Fibroblast of skin of right quadriceps (primary cell): ENCODE measurements at places on chromosomes 11 and 22.
A peak's percentile ranks its signal among the peaks of the same experiment; 100 is the strongest.

DNA sequence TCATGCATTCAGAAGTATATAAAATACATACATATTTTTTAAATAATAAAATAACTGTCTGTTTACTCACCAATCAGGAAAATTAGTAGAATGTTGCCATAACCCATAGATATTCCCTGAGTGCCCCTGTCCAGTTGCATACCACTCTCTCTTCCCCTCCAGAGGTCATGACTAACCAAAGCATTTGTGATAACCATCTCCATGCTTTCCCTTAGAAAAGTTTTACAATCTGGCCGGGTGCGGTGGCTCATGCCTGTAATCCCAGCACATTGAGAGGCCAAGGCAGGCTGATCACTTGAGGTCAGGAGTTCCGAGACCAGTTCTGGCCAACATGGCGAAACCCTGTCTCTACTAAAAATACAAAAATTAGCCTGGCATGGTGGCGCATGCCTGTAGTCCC, 33.2 kb upstream of the LDHA start:
- DNase-seq = no peak

DNA sequence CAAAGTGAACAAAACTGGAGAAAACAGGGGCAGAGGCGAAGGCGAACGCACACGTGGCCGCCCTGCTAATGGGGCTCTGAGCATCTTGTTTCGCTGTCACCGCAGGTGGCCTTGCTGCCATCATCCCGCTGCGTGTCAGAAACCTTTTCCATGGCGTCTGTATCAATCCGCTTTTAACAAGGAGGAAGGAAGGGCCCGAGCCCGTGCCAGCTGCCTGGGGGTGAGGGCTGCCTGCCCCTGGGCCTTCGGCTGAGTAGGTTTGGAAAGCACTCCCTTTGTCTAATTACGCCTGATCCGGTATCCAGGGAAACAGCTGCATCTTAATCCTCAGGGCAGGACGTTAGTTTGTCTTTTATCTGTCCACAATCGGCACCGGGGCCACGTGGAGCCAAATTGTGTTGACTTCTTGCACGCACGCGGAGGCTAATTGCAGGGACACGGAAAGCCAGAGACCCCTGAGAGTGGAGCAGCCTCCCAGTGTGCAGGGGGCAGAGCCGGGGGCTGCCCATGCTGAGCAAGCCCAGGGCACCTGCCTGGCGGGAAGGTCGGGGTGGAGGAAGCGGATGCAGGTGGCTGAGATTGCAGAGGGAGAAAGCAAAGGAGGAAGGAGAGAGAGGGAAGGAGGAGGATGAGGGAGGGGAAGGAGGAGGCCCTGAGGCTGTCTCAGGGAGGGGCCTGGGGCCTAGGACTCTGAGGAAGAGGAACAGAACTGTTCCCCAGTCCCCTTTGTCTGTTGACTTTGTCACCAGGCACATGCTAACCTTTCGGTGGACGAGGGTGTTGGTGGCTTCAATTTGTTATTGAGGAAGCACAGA, 19.2 kb upstream of the TH start:
- DNase-seq = no peak

GRCh38 chr11:4887591-4887990, 5.9 kb downstream of the OR51T1 start:
- DNase-seq = peak; percentile 2

DNA sequence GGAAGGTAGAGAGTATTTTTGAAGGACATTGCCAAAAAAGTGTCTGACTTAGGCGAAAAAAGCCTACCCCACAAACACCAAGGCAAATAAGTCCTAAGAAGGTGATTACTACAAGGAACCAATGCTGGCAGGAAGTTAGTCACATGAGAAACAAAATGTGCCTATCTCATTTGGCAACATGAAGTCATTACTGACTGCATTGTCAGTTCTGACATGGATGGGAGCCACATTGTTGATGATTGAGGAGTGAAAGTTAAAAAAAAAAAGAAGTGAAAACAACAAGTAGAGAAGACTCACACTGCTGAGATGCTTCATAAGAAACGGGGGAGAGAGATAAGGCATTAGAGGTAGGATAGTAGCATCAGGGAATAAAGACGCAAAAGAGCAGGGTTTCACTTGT, 141.5 kb upstream of the FAT3 start:
- DNase-seq = no peak

- DNase-seq = no peak
Observed at GRCh38 chr11:119149018-119149785, at the start of gene ABCG4. ABCG4 (plus strand) TSS chr11:119149052; CDS start chr11:119149966, 914 bp downstream.

DNA sequence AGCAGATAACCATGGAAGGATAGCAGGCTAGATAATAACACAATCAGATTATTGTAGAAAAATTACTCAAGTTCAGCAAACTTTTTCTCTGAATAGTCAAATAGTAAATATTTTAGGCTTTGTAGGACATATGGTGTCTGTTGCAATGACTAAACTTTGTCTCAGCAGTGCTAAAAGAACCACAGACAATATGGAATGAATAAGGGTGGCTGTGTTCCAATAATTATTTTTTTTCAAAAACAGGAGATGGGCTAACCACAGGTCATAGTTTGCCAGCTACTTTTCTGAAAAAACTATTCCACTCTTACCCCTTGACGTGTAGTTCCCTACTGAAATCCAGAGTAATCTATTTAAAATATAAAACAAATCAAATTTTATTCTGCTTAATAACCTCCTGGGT, 153.9 kb upstream of the LRRC4C start:
- DNase-seq = peak; percentile 78

DNA sequence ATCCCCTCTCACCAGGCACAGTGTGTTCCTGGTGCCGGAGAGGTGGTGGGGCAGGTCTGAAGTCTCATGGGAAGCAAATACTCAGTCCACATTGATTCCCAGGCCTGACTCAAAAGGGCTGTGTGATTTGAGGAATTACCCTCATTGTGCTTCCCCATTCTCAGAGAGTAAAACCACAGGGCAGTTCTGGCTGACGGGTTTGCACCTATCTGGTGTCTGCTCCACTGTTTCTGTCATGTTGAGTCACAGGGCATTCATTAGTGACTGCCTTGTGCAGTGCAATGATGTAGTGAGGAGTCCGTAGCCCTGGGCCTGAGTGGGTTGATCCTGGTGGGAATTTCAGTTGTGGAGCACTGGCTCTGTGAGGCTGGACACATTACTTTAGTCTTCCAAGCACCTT, 85.2 kb upstream of the ARHGAP20 start:
- DNase-seq = no peak

GRCh38 chr11:11444027-11444803, 91.2 kb upstream of the CSNK2A3 start:
- peak; percentile 43 for DNase-seq

GRCh38 chr11:38130976-38131375, 1532.9 kb upstream of the RAG2 start:
- DNase-seq = no peak

DNA sequence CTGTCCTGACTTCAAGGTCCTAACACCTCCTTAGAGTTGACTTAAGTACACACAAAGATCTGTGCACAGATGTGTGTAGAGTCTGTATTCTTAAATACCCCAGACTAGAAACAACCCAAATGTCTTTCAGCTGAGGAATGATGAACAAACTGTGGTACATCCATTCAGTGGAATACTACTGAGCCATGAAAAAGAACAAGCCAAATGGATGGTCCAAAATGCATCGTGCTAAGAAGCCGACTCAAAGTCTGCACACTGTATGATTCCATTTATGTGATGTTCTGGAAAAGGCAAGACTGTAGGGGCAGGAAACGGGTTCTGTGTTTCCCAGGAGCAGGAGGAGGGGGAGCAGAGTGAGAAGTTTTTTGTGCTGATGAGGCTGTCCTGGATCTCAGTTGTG, 56.7 kb upstream of the LINC01488 start:
- no peak for DNase-seq

GRCh38 chr11:12915093-12915492, 94.0 kb upstream of the RASSF10 start:
- no peak for DNase-seq

GRCh38 chr11:38384568-38384967, 1786.5 kb upstream of the RAG2 start:
- DNase-seq = peak; percentile 34

- no peak for DNase-seq
Observed at GRCh38 chr11:118076754-118077281, at the start of gene TMPRSS4. TMPRSS4 (plus strand) TSS chr11:118077078; CDS start chr11:118077303, 225 bp downstream.

DNA sequence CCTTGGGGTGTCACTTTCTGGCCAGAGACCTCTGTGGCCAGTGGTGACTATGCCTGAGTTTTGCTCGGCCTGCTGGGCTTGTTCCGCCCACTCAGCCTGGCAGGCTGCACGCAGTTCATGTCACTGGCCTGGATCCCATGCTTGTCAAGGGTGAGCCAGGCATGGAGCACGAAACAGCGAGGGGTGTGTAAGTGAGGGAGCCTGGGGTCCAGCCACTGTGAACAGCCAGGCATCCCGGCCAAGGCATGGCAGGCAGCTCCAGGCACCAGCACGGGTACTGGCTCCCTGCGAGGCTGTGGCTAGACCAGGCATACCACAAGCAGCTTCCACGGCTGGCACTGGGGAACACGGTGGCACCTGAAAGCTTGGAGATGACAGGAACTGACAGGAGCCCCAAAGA, 214.3 kb downstream of the LRRC4C start:
- no peak for DNase-seq

- peak; percentile 24 for DNase-seq
Observed at GRCh38 chr11:72483412-72484186, 49.3 kb upstream of the CLPB start.

DNA sequence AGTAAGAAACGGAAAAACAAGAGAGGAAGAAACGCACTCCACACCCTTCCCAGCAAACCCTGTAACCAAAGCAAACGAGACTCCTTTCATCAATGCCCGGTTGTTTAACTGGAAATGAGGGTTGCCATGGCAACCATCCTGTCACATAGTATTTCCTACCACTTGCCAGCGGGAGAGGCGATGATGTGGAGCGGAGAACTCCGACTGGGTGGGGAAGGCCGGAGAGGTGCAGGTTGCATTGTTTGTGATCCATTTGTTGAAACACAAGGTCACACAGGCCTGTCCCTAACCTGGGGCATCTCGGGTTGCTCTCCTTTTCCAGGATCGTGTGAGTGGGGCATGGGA, 609.9 kb downstream of the BUD13 start:
- no peak for DNase-seq

DNA sequence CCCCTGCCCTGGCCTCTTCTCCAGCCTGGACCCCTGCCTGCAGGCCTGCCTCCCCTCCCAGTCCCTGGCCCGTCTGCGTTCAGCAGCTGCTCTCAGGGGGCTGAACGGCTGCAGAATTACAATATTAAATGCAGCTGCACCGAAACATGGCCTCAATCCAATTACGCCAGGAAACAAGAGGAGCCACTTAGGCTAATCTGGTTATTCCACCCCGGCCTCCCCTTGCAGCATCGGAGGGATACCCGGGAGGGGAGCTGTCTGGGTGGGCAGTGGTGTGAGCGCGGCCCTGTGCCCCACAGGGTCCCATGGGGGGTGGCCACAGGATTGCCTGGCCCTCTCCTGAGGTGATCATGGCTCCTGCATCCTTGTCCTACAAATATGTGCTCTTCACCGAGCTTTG, 42.6 kb downstream of the FLRT1 start:
- no peak for DNase-seq

- DNase-seq = peak; percentile 49
Observed at GRCh38 chr11:127632976-127633680, 632.6 kb upstream of the KIRREL3 start.

DNA sequence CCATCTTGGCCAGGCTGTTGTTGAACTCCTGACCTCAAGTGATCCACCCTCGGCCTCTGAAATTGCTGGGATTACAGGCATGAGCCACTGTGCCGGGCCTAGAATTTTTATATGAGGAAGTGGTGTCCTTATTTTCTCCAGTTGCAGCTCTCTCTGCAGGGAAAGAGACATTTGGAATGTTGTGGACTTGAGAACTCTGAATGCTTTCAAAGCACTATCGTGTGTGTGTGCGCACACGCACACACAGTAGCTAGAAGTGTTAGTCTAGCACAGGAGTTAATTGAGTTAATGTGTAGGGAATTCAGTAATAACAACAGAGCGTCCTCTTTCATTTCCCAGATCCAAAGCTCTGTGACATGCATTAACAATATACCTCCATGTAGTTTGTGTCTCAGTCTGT, 164.0 kb upstream of the RASSF10 start:
- DNase-seq = peak; percentile 54

GRCh38 chr11:76854709-76855108, 6.0 kb upstream of the ACER3 start:
- no peak for DNase-seq

GRCh38 chr22:25623310-25623734, 58.8 kb downstream of the GRK3 start:
- no peak for DNase-seq

DNA sequence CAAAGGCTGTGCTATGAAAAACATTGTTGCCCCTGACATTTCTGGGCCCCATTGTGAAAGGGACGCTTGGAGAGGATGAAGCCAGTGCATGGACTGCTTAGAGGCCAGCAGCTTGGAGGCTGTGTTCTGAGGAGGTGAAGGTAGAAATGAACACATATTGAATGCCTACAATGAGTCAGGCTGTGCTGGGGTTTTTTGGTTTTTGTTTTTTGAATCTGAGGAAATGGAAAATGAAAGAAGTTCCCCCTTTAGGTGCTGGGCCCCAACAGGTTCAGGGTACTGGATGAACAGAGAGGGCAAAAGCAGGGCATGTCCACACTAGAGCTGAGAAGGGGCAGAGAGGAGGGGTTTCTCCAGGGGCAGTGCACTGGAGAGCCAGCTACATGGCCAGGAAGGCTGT, 166.1 kb upstream of the API5 start:
- no peak for DNase-seq

DNA sequence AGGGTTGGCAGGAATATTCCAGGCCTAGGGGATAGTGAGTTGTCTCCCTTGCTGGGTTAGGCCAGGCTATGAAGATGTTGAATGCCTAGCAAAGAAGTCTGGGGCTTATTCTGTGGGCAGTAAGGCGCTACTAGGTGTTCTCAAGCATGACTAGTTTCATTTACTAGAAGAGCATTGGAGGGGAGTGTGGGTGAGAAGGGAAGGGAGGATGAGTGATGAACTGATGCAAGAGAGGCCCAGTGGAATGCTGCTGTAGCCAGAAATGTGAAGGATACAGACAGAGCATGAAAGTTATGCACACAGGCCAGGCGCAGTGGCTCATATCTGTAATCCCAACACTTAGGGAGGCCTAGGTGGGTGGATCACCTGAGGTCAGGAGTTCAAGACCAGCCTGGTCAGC, 33.5 kb downstream of the POU2F3 start:
- DNase-seq = peak; percentile 54

- no peak for DNase-seq
Observed at GRCh38 chr11:76564364-76564763, 106.2 kb downstream of the LRRC32 start.

DNA sequence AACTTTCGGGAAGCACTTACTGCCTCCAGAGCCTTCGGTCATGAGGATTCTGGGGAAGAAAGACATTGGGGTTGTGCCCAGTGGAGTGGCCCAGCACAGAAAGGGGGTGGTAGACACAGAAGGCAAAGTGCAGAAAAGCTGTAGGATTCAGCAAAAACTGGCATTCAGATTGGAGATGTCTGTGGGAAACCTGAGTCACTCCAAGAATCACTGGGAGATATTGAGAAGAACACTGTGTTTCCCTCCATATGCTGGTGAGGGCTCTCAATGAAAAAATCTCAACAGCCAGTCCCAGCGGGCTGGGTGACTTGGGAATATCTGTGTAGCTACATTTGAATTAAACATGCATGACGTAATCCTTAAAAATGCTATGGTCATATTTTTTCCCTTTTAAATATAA, 61.2 kb upstream of the RCN1 start:
- peak; percentile 48 for DNase-seq
